ENCODE measurements at places on chromosomes 5 and 9.

- no peak for DNase-seq
Observed at GRCh38 chr5:131258733-131259132, 5.1 kb upstream of the CDC42SE2 start.

DNA sequence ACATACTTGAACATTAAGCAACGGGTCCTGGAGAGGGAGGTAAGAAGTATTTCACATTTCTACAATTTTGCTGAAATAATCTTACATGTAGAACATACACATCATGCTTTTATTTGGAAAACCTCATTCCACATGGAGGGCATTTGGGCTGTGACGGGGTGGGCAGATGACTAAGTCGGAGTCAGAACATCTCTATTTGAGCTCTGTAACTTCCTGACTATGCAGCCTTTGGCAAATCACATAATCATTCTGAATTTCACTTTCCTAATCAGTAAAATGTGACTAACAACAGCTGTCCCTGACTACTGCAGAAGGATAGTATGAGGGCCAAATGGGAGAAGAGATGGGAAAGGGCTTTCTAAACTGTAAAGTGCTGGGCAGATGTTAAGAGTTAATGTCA lies 17.1 kb upstream of the IL6ST start:
- no peak for DNase-seq

GRCh38 chr5:55671975-55672374 lies 40.1 kb downstream of the SLC38A9 start:
- no peak for DNase-seq

DNA sequence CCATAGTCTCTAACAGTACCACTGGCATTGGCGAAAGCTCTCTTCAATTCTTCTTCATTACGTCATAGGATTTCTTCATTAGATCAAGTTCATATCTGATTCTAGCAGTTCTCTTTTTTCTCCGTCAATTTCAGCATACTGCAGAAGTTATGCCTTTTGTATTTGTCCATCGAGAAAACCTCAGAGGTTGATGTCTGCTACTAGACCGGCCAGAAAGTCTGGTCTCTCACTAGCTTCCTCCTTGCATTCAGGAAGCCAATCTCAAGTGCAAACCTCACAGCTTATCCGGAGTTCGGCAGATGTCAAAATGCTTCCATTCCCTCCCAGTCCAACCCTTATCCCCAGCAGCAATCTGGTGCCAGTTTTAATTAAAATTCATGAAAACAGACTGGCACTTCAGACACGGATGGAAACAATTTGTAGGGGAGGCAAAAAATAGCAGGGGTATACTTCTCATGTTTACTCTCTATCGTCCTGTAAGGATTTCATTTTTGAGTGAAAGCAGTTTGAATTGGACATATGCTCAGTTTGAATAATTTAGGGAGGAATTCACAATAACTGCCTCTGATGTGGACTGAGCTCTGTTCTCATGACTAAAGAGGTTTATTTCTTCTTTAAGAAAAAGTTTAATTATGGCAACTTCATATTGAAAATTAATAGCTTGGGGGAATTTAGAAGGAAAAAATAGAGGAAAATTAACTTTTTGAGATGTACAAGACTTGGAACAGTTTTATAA lies 56.4 kb upstream of the TMC1 start:
- no peak for DNase-seq

All from CD4-positive, alpha-beta T cell treated with Interleukin-6 at 100 ng/mL for 8 hours (primary cell).